Activated CD4-positive, alpha-beta T cell treated with anti-CD3 and anti-CD28 coated beads, Interleukin-2, amount 50 U/mL, for 24 hours (primary cell): ENCODE measurements at places on chromosomes 1 and 21.

DNA sequence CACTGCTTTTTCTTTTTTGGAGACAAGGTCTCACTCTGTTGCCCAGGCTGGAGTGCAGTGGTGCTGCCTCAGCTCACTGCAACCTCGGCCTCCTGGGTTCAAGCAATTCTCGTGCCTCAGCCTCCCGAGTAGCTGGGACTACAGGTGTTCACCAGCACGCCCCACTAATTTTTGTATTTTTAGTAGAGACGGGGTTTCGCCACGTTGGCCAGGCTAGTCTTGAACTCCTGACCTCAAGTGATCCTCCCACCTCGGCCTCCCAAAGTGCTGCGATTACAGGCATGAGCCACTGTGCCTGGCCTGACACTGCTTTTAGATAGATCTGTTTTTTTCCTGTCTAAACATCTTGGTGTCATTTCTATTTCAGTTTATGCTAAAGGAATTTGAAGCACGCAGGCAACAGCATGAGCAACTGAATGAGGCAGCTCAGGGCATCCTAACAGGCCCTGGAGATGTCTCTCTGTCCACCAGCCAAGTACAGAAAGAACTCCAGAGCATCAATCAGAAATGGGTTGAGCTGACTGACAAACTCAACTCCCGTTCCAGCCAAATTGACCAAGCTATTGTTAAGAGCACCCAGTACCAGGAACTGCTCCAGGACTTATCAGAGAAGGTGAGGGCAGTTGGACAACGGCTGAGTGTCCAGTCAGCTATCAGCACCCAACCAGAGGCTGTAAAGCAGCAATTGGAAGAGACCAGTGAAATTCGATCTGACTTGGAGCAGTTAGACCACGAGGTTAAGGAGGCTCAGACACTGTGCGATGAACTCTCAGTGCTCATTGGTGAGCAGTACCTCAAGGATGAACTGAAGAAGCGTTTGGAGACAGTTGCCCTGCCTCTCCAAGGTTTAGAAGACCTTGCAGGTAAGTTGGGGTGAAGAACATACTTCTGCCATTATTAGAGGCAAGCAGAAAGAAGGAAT, 106.1 kb upstream of the BMP8A start:
- no peak for DNase-seq

DNA sequence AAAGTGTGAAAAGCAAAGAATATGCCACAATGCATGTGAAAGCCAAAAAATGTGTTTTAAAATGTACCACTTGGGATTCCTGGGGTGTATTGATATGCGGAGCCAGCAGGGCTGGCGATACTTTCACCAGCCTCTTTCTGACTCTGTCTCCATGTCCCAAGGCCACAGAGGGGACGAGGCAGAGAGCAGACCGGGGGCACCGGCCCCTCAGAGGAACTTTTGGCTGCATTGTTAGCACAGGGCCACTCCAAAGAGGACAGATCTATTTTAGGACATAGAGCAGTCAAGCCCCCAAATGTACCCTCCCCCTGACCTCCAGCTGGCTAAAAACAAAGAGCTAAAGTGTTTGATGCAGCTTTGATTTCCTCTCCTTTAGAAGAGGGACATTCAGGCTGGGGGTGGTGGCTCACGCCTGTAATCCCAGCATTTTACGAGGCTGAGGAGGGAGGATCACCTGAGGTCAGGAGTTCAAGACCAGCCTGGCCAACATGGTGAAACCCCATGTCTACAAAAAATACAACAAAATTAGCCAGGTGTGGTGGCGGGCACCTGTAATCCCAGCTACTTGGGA, 25.6 kb upstream of the ZNF436 start:
- DNase-seq = no peak

DNA sequence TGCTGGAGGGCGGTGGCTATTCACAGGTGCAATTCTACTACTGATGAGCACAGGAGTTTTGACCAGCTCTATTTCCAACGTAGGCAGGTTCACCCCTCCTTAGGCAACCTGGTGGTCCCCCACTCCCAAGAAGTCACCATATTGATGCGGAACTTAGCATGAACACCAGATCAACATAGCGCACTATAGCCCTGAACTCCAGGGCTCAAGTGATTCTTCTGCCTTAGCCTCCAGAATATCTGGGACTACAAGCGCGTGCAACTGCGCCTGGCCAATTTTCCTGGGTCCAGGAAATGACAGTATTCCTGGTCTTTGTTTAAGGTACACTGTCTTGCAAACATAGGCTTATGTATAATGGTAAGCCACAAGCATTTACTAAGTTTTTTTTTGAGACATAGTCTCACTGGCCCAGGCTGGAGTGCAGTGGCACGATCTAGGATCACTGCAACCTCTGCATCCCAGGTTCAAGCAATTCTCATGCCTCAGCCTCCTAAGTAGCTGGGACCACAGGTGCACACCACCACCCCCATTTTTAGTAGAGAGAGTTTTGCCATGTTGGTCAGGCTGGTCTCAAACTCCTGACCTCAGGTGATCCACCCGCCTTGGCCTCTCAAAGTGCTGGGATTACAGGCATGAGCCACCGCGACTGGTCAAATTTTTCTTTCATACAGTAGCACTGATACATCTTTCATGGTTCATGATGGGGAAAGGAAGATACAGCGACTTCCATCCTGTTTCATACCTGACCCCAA, 12.6 kb downstream of the MCL1 start:
- no peak for DNase-seq

- DNase-seq = no peak
Measured at GRCh38 chr1:194698908-194699318, 1512.5 kb upstream of the B3GALT2 start.

DNA sequence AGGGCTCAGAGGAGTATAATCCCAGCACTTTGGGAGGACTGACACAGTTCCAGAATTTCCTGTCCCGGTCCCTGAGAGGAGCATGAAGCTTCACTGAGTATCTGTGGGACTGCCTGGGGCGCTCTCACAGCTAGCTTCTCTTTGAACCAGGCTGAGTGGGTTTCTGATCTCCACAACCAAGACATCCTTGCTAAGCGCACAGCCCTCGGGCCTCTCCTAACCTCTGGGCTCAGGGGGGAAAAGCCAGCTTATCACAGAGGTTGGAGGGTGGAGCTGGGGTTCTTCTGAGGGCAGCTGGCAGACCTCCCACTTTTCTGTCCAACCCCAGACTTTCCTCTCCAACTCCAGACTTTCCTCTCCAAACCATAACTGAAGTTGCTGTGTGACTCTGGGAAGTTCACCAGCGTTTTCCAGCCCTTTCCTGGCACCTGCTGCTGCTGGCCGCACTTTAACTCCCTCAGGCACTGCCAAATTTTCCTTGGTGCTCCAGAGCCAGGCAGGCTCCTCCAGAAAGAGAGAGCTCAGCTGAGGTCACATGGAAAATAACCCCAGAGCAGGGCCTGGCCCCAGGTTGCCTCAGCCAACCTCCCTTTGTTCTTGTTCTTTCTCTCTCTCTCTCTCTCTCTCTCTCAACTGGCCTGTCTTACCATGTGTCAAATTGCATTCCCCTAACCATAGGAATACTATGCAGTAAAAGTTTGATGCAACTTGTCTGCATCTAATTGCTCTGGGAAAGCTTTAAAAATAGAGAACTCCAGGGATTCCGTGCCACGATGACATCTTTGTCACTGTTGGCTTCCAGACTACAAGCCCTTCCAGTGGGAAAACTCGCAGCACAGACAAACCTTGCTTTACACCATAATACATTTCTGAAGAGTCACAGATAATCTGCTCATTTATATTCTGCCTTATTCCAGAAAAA, 49.5 kb downstream of the OLFML2B start:
- no peak for DNase-seq
